ENCODE measurements at places on chromosomes 7 and 10. TPM values are rescaled to one million over a fixed set of nuclear protein-coding genes. Genes with fewer than 3 reads are reported as not detected.

The ANXA8 gene
- 0.90 TPM for total RNA-seq

The C10orf143 gene
- 0.56 TPM for total RNA-seq

The ABLIM1 gene
- total RNA-seq: 9.9 TPM

DNA sequence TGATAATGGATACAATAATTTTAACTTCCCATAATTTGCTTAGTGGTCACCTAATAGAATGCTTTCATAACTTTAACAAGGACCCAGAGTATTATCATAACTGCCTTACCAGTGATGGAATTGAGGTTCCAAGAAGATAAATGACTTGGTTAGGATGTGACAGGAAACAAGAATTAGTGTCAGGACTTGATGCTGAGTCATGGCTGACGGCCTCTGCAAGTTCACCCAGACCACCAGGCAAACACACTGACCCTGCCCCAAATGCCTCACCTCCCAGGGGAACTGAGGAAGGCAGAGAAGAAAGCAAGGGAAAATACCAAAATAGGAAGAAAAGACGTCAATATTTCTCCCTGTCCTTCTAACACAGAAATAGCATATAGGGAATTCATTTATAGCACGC lies 636.3 kb downstream of the PARD3 start:
- no peak for DNase-seq

Data from IMR-90 (cell line).